Stomach (tissue), 19 donors: ENCODE measurements at places on chromosomes 3 and 15.

GRCh38 chr3:94101860-94102259 lies 39.0 kb downstream of the NSUN3 start:
- no peak overlapping the region for H3K4me3 ChIP-seq
- DNase-seq, result no peak
- peaks cover 67% of the 10 kb centered on the region for H3K36me3 ChIP-seq
- H3K4me1 ChIP-seq, result peaks cover 5% of the 10 kb centered on the region
- H3K27me3 ChIP-seq, result no peaks in the 10 kb centered on the region
- no peak overlapping the region for H3K27ac ChIP-seq

DNA sequence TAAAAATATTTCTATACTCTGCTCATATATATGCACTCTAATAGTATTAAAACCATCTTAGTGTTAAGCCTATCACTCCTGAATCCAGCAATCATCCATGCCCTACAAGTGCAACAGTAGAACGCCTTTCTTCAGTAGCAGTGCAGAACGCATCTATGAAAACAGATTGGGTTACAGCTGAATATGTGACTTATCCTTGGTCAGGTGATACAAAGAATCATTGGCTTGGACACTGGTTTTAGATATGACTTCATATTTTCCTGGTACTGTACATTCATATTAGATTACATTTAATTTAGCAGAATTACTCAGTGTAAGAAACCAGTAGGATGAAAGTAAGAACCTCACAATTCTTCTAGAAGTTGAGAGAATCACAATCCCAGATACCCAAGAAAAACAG lies 43.3 kb downstream of the ZNF106 start:
- no peaks in the 10 kb centered on the region for H3K4me1 ChIP-seq
- no peak overlapping the region for H3K4me3 ChIP-seq
- no peak overlapping the region for H3K27ac ChIP-seq
- no peak for DNase-seq
- peaks cover 95% of the 10 kb centered on the region for H3K36me3 ChIP-seq

GRCh38 chr3:30768703-30769550 lies 125.5 kb downstream of the GADL1 start:
- H3K27ac ChIP-seq, result no peak overlapping the region
- H3K36me3 ChIP-seq, result no peaks in the 10 kb centered on the region
- no peak overlapping the region for H3K4me3 ChIP-seq

DNA sequence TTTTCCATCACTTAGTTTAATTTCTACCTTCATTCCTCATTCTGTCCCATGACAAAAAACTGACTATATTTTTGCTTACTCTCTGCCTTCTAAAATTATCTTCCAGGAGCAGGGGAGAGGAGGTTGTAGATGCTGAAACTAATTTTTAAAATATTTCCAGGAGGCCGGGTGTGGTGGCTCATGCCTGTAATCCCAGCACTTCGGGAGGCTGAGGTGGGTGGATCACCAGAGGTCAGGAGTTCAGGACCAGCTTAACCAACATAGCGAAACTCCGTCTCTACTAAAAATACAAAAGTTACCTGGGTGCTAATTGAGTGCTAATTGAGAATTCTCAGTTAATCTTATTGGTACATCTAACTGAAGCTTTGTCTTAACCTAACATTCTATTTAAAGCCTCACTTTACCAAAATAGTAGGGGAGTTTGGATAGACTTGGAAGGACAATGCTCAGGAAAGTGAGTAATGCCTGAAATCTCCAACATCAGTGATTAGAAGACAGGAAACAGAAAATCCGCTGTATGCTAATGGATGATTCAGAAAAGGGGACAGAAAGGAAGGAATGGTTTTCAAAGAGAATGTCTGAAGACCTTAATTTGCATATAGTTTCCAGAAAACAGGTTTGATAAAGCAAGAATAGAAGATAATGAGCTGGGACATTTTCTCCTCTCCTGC lies 336.1 kb downstream of the GBE1 start:
- no peak for DNase-seq
- no peaks in the 10 kb centered on the region for H3K4me1 ChIP-seq
- no peaks in the 10 kb centered on the region for H3K27me3 ChIP-seq
- no peaks in the 10 kb centered on the region for H3K36me3 ChIP-seq
- no peak overlapping the region for H3K27ac ChIP-seq

- no peaks in the 10 kb centered on the region for H3K27me3 ChIP-seq
- no peak overlapping the region for H3K27ac ChIP-seq
- no peak overlapping the region for H3K4me3 ChIP-seq
- H3K4me1 ChIP-seq, result peaks cover 8% of the 10 kb centered on the region
- no peak for DNase-seq
Measured at GRCh38 chr3:52399593-52399992, 45.3 kb downstream of the SEMA3G start.

DNA sequence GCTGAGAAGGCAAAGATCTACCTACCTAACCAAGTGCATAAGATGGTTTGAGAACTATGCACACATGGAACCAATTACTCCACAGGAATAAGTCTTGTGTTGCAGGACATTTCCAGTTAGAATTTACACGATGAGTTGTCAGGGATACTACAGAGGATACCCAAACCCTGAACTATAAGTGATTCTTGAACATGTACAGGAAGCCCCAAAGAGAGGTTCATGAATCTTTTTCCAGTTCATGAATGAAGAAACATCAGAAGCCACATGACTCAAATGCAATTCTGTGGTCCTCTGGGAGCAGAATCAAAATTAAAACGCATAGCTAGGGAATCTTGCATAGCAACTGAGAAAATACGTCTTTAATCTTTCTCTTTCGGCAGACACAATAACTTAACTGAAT lies 114.1 kb upstream of the LMCD1 start:
- no peaks in the 10 kb centered on the region for H3K4me1 ChIP-seq
- H3K4me3 ChIP-seq, result no peak overlapping the region
- H3K27ac ChIP-seq, result no peak overlapping the region

- H3K4me1 ChIP-seq, result no peaks in the 10 kb centered on the region
- no peak overlapping the region for H3K4me3 ChIP-seq
Measured at GRCh38 chr3:113252553-113252952, 41.2 kb downstream of the BOC start.

- peaks cover 6% of the 10 kb centered on the region for H3K27me3 ChIP-seq
- H3K4me1 ChIP-seq, result peaks cover 12% of the 10 kb centered on the region
- H3K27ac ChIP-seq, result no peak within 1 kb of the TSS
- no peaks in the 10 kb centered on the region for H3K36me3 ChIP-seq
- peak; percentile 38 for DNase-seq
Measured at GRCh38 chr3:139935016-139935865, at the start of gene CLSTN2. Gene CLSTN2 (plus strand): TSS chr3:139935185.

DNA sequence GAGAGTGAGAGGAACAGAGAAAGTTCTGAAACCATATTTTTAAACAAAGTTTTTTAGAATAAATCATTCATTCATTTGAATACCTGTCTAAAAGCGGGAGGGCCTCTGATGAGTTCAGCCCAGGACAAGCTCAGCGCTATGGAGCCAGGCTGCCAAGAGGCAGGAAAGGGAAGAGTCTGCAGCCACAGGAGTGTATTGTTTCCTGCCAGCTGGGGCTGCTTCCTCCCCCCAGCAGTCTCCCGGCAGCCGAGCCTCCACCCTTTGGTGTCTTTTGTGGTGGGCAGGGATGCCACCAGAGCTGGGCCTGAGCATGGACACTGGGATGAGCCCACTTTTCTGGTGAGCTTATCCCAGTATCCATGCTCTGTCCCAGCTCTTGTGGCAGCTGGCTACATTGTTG lies 199.5 kb upstream of the TPRG1 start:
- H3K4me3 ChIP-seq, result no peak overlapping the region
- no peaks in the 10 kb centered on the region for H3K27me3 ChIP-seq
- H3K36me3 ChIP-seq, result no peaks in the 10 kb centered on the region
- H3K27ac ChIP-seq, result no peak overlapping the region

GRCh38 chr15:39598958-39599845 lies 18.3 kb downstream of the THBS1 start:
- no peak for DNase-seq
- peaks cover 22% of the 10 kb centered on the region for H3K36me3 ChIP-seq
- H3K27ac ChIP-seq, result no peak overlapping the region
- H3K27me3 ChIP-seq, result no peaks in the 10 kb centered on the region

DNA sequence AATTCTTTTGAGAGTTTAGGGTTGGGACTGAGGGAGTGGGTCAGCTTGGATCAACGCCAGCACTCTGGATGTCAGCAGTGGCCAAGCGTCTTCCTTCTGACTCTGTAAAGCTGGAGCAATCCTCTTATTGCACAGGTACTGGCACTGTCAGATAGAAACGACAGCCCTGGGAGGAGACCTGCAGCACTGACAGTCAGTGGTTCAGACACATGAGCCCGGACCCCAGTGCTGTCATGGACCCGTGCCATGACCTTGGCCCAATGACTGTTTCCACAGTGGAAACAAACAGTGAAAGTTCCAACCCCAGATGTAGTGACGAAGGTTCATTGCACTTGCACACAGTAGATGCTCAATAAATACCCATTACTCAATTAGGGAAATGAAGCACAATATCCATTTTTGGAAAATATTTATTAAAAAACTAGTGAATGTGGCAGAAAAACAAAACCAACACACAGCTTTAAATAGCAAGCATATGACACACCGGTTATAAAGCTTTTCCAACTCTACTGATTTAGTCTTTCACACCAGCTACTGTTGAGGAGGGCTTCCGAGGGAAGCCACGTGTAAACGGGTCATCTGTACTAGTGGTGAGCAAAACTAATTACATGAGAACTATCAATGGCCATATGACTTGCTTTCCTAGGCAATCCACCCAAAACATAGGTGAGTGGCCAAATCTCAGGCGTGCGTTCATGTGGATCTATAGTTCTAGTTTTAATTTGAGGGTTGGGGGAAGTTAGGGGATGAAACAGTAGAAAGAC lies 22.1 kb downstream of the SIAH2 start:
- no peak overlapping the region for H3K27ac ChIP-seq
- peaks cover 60% of the 10 kb centered on the region for H3K4me1 ChIP-seq
- H3K27me3 ChIP-seq, result no peaks in the 10 kb centered on the region
- no peak for DNase-seq
- peaks cover 22% of the 10 kb centered on the region for H3K36me3 ChIP-seq

GRCh38 chr3:181265750-181266333 lies 276.3 kb upstream of the DNAJC19 start:
- no peak overlapping the region for H3K27ac ChIP-seq
- no peaks in the 10 kb centered on the region for H3K36me3 ChIP-seq
- H3K4me3 ChIP-seq, result peak overlapping the region; percentile 28
- H3K4me1 ChIP-seq, result no peaks in the 10 kb centered on the region

DNA sequence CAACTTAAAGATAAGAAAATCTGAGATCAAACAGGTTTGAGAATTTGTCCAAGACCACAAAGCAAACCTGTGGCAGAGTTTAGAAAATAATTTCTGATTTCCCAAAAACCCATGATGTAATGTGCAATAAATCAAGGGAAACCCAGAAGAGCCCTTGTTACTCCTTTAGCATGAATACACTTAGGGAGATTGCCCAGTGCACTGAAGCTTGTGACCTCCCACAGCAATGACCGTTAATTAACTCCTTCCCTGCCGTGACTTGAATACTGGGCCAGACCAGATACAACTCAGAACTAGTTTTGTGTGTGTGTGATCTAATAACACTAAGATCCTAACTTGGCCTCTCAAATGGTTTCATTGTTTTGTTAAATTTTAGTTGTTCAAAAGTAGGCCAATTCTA lies 2.5 kb downstream of the PRKAR2A start:
- H3K4me3 ChIP-seq, result peak overlapping the region; percentile 79
- H3K4me1 ChIP-seq, result peaks cover 19% of the 10 kb centered on the region
- DNase-seq, result peak; percentile 23
- no peaks in the 10 kb centered on the region for H3K27me3 ChIP-seq
- H3K36me3 ChIP-seq, result no peaks in the 10 kb centered on the region

DNA sequence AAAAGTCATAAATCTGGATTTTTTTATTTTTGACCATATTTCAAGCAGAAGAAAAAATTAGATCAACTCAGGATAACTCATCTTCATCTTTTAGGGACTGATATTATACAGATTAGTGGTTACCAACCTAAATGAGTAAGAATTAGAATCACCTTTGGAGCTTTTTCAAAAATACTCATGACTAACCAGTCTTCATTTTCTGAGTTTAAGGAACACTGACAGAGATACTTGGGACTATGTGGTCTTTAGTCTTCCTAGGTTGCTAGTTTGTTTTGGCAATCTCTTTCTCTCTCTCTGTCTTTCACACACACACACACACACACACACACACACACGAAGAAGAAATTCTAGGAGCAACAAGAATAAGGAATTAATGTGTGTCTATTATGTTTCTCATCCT lies 50.1 kb downstream of the TMOD3 start:
- no peak overlapping the region for H3K4me3 ChIP-seq
- no peaks in the 10 kb centered on the region for H3K36me3 ChIP-seq
- H3K27me3 ChIP-seq, result no peaks in the 10 kb centered on the region
- H3K4me1 ChIP-seq, result peaks cover 26% of the 10 kb centered on the region
- H3K27ac ChIP-seq, result peak overlapping the region; percentile 58

DNA sequence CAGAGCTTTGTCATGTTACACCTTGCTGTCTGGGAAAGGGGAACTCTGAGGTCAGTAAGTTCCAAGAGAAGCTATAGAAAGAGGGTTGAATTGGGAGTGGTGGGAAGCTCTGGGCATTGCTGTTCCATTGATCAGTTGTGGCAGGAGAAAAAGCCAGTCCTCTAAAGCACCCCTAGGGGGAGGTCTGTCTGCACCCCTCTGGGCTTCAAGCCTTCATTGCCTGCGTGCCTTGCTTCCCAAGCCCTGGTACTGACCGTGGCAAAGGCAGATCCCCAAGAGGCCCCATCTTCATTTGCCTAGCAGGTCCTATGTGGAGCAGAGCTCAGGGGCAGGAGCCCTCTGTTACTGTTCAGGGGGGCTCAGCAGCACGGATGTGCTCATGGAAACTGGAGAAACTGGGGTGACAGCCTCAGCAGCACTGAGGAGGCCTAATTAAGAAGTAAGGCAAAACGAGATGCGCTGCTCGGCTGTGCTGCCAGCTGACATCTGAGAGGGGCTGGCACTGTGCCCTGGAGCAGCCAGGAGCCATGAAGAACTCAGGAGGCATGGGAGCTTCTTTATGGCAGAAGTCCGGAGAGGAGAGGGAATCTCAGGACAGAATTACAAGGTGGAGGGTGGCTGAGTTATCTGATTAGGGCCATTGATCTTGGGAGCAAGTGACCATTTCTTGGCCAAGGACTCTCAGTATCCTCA lies 270.9 kb downstream of the RPLP1 start:
- H3K36me3 ChIP-seq, result no peaks in the 10 kb centered on the region
- H3K4me3 ChIP-seq, result no peak overlapping the region
- no peaks in the 10 kb centered on the region for H3K4me1 ChIP-seq
- no peaks in the 10 kb centered on the region for H3K27me3 ChIP-seq

GRCh38 chr3:192880313-192880712 lies 37.3 kb downstream of the MB21D2 start:
- no peak overlapping the region for H3K4me3 ChIP-seq
- H3K27ac ChIP-seq, result no peak overlapping the region
- no peaks in the 10 kb centered on the region for H3K36me3 ChIP-seq

DNA sequence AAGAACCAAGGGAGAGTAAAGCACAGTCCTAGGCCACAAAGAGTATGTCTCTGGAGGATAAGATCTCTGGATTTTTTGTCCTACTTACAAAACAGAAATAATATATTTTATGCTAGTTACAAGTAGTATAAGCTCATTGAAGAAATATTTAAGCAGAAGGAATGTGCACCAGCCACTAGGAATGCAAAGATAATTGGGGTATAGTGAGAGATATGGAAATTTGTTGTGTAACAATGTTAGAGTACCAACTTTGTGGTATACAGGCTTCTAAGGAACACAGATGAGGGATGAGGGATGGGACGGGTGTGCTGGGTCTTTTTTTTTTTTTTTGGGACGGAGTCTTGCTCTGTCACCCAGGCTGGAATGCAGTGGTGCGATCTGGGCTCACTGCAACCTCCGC lies 26.5 kb downstream of the AKAP13 start:
- H3K4me1 ChIP-seq, result peaks cover 61% of the 10 kb centered on the region
- DNase-seq, result no peak
- H3K27me3 ChIP-seq, result no peaks in the 10 kb centered on the region
- no peaks in the 10 kb centered on the region for H3K36me3 ChIP-seq

- H3K36me3 ChIP-seq, result no peaks in the 10 kb centered on the region
- H3K27ac ChIP-seq, result no peak overlapping the region
- peaks cover 10% of the 10 kb centered on the region for H3K4me1 ChIP-seq
- H3K4me3 ChIP-seq, result no peak overlapping the region
- H3K27me3 ChIP-seq, result no peaks in the 10 kb centered on the region
Measured at GRCh38 chr3:13194285-13195209, 121.3 kb upstream of the IQSEC1 start.
